ENCODE measurements at places on chromosomes 6 and 20. TPM values are rescaled to one million over a fixed set of nuclear protein-coding genes. Genes with fewer than 3 reads are reported as not detected.

- DNase-seq, result peak; percentile 9
These were observed 94.2 kb downstream of the ADAT2 start for GRCh38 chr6:143356101-143356880.

GRCh38 chr6:4220558-4220957, 85.2 kb upstream of the ECI2 start:
- DNase-seq, result no peak

GRCh38 chr20:35135867-35136586, 11.1 kb downstream of the EDEM2 start:
- no peak for DNase-seq

DNA sequence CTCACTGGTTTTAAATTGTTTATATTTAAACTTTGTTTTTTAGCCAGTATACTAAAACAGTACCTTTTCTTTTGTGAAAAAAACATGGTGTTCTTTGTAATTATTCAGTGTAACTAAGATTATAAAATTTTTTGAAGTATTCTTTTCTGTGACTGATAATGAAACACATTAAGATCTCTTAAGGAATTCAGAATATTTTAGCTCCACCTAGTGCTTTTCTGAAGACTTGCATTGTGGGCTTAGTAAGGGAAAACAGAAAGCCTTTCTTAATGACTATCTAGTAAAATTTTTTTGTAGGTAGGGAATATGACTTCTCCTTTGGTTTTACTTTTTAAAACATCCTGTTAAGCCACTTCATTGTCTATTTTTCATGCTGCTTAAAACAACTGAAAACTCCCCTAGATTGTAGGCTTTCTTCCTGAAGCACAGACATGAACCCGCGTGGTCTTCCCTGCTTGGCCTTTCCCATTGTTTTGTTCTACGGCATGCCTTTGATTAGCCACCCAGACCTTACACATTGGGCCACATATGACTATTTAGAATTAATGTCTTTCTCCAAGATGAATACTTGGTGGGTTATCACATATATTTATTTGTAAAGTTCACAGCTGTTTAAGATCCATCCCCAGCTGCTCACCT, 72.1 kb downstream of the AFDN start:
- peak; percentile 52 for DNase-seq

DNA sequence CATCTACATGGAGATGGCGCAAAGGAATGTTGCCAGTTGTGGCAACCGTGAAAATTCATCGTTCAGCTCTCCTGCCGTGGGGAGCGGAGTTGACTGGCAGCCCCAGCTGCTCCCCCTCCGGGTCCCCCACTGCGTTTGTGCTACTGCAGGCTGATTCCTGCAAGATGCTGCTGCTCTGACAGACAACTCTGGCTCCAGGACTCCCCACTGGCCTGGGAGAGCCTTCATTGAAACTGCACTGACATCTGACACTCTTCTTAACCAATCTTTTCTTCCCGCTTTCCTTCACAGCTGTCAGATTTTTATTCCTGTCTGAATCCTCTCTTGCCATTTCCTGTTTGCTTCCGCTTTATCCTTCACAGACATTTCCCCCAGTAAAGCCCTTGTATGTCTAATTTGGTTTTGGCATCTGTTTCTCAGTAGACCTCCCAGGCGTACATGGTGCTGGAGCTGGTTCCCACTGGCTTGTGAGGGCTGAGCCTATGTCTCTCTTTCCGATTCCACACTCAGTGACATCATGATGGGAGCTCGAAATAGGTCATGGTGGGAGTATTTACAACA, 9.5 kb upstream of the ATRN start:
- peak; percentile 67 for DNase-seq

DNA sequence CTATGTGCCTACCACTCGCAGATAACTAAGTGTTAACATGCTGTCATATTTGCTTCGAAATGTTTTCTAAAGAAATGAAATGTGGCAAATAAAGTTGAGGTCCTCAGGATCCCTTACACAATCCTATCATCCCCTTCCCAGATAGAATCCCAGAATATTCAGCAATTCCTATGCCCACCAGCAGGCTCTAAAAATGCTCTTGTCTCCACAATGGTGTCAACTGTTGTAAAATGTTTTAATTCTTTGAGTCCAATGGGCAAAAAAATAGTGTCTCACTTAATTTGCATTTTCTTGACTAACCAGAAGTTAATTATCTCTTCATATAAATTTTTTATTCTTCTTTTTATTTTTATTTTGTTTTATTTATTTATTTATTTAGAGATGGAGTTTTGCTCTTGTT, 103.9 kb upstream of the MAP7 start:
- no peak for DNase-seq

- no peak for DNase-seq
These were observed 143.1 kb upstream of the RREB1 start for GRCh38 chr6:6964675-6965074.

DNA sequence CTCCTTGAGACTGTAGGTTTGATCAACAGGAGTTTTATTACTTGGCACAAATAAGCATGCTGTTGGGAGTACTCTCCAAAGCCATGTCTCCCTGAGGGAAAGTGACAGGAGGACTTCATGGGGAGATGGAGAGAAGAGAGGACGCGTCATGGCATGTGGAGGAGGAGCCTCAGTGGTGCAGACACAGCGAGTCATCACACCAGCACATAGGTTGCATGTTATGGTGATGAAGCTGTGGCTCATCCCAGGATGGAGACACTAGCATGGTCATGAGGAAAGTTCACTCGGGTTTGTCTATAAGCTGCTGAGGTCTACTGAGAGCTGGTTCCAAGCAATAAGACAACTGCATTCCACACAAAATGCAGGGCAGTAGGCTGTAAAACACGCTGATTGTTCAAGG, 13.2 kb upstream of the SSTR4 start:
- no peak for DNase-seq

DNA sequence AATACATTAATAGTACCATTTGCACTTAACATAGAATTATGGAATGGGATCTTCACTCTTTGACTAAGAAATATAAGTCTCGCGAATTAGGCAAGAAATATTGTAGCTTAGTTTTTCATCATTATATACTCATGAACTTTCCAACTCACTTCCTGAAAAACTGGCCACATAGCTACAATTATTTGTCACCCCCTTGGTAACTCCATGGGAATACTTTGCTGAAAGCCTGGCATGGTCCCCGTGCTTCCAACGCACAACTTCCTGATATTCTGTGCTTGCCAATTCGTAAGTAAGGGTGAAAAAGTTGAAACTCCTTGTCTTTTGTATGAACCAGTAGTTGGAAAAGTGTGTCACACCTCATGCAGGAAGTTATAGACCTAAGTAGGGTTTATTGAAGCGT, 23.7 kb upstream of the HLA-DQA1 start:
- no peak for DNase-seq

GRCh38 chr20:56371977-56372376, 13.2 kb downstream of the FAM210B start:
- no peak for DNase-seq

DNA sequence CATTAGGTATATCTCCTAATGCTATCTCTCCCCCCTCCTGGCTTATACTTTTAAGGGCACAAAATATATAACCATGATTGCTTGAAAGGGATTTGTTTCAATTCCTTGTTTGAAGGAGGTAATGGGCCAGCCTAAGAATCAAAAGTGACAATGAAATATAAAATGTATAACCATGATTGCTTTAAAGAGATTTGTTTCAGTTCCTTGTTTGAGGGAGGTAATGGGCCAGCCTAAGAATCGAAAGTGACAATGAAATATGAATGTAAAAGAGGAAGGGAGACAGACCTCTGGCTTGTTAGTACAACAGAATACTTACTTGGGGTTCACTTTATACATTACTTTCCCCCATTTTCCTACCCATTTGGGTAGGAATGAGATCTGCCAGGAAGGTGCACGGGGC, 55.5 kb downstream of the FOXC1 start:
- no peak for DNase-seq

DNA sequence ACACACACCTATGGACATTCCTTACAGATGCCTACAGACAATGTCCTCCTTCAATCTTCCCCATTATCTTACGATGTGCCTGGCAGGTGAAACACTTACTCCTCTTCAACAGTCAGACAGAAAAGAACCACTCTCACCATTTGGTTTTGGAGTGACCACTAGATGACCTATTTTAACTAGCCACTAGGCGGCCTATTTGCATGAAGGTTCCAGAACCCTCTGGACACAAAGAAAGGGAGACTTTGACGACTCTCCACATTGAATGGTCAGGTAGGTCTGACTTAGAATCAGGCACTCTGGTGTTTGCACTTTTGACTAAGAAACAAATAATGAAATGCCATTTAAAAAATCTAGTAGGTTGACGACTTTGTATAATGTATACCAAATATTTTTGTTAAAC, 42.0 kb downstream of the PNLDC1 start:
- DNase-seq, result no peak

GRCh38 chr6:9540126-9540525, 874.7 kb downstream of the TFAP2A start:
- no peak for DNase-seq

GRCh38 chr6:30317913-30318589, 8.7 kb upstream of the TRIM39 start:
- no peak for DNase-seq

DNA sequence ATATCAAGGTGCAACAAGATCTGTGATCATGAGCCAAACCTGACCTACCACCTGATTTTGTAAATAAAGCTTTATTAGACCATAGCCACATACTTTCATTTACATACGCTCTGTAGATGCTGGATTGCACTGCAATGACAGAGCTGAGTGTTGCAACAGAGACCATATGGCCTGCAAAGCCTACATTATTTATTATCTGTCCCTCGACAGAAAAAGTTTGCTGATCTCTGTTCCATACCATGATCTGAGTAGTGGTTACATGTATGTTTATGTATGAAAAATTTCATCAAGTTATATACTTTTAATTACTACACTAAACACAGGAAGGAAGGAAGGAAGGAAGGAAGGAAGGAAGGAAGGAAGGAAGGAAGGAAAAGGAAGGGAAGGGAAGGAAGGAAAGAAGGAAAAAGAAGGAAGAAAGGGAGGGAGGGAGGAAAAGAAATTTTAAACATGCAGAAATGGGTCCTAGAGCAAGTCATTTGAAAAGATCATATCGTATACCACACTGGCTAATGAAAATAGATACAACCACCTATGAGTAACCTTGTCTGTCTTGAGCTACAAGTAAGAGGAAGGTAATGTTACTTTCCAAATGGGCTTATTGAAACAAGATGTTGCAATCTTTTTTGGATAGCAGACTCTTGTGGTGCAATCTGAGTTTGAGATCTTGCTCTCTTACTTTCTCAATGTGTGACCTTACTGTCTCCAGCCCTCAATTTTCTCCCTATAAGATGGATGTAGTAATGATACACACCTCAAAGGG, 441.0 kb downstream of the KIF16B start:
- DNase-seq, result no peak

DNA sequence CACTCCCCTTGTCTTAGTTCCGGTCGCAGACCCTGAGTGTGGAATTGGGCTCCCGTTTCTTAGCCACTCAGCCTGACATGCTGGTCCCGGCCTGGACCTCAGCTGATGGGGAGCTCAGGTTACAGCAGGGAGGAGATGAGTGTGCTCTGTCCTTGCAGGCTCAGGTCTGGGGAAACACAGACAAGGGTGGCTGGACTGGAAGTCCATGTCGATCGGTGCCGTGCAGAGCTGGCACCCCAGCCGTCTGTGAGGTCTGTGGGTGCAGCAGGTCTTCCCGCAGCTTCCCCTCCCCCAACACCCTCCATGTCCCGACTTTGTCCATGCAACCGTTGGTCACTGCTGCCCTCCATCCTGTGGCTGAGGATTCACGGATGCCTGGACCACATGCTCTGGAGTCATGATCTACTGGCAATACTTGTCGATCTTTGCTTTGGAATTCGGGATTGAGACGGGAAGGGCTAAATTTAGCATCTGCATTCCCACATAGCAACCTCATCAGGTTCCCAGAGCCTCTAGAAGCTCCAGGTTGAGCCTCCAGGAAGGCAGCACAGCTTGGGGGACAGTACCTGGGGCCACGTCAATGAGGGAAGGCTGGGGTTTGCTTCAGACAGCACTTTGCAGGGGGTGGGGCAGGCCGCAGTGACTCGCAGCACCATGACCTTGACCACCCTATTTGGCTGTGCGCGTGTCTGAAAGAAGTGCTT, 118.8 kb downstream of the PSMB1 start:
- DNase-seq, result no peak

GRCh38 chr6:61592238-61592637, 693.8 kb downstream of the KHDRBS2 start:
- DNase-seq, result no peak

Gene SOX4
- 62.0 TPM for total RNA-seq

Gene PSORS1C2
- total RNA-seq, result not detected

Gene ZSCAN23
- total RNA-seq, result not detected

Gene KDM1B
- total RNA-seq, result 3.6 TPM

Gene PNLDC1
- total RNA-seq, result not detected

Gene IDH3B
- 134 TPM for total RNA-seq

Gene ARG1
- total RNA-seq, result not detected

Gene TPX2
- total RNA-seq, result 11.4 TPM

Gene LY6G6F
- total RNA-seq, result not detected

Gene POM121L2
- not detected for total RNA-seq

All from stomach (tissue), 19 donors.